ENCODE measurements at places on chromosomes 4 and X. TPM values are rescaled to one million over a fixed set of nuclear protein-coding genes. Genes with fewer than 3 reads are reported as not detected.

DNA sequence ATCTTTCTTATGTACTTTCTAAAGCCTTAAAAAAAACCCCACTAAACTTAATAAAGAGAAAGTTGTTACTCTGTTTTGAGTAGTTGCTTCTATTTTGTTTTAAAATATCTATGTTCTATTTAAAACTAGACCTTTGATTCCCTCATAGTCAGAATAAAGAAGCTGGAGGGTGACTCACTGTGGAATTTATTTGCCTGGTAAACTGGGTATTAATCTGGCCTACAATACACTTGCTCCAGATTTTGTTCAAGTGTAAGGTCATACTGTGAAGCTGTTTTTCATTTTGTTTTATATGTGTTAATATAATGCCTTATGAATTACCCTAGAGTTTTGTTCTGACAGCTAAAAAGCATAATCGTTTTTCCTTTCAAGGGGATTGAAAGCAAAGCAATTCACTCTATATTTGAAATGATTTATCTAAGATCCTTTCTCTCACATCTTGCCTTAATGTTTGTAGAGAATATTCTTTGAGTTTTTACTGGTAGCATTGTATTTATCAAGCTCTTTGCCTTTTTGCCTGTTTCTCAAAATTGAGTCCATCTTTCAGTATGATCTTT is 277.4 kb upstream of the PITX2 start:
- DNase-seq = no peak

GRCh38 chr4:51849430-51849829 is 6.5 kb downstream of the DCUN1D4 start:
- no peak for DNase-seq

DNA sequence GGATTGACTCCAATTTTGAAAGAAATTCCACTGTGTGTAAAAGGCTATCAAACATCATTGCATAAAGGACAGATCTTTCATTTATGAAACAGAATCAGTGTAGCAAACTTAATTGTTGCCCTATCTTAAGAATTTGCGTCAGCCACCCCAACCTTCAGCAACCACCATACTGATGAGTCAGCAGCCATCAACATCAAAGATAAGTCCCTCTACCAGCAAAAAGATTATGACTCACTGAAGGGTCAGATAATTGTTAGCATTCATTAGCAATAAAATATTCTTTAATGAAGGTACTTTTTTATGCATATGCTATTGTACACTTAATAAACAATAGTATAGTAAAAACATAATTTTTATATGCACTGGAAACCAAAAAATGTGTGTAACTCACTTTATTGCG is 15.8 kb upstream of the GRSF1 start:
- DNase-seq = no peak

DNA sequence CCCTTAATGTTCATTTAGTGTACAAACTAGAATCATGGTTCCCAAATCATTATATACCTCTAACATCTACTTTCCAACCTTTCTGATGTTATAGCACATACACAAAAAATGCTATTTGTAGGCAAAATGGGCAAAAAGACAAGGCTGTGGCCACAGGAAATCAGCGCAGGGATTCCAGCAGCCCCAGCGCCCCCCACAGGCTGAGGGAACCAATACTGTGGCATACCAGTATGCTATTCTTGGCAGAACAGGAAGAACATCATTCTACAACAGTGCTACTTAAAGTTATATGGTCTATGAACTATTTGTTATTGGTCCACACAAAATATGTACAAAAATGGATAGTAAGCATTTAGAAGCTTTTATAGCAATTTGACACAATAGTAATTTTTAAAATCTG is 25.3 kb downstream of the STEEP1 start:
- no peak for DNase-seq

The C1QTNF7 gene
- total RNA-seq = 6.1 TPM

The NSUN7 gene
- total RNA-seq = not detected

The CCDC110 gene
- not detected for total RNA-seq
